Suprapubic skin (tissue), 4 donors: ENCODE measurements at places on chromosomes 4 and X. TPM values are rescaled to one million over a fixed set of nuclear protein-coding genes. Genes with fewer than 3 reads are reported as not detected.

DNA sequence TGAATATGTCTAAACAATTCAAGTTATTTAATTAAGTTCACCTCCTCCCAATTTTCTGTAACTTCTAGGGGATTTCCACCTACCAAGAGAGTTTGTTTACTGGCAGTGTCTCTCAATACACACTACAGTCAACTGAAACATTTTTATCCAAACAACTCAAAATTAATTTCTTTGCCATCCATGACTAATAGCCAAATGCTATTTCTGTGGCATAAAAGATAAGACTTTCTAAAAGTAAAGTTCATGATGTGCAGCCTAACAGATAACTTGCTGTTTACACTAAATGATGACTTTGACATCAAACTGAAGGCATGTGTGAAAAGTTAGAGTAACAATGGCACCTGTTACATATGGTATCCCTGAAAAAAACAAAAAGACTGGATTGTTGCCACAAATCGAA, 7.3 kb downstream of the TAB3 start:
- DNase-seq: no peak
- H3K36me3 ChIP-seq: no peaks in the 10 kb centered on the region
- no peaks in the 10 kb centered on the region for H3K4me1 ChIP-seq
- no peak overlapping the region for H3K4me3 ChIP-seq

SMARCAD1 gene
- total RNA-seq: 23.7 TPM

DNA sequence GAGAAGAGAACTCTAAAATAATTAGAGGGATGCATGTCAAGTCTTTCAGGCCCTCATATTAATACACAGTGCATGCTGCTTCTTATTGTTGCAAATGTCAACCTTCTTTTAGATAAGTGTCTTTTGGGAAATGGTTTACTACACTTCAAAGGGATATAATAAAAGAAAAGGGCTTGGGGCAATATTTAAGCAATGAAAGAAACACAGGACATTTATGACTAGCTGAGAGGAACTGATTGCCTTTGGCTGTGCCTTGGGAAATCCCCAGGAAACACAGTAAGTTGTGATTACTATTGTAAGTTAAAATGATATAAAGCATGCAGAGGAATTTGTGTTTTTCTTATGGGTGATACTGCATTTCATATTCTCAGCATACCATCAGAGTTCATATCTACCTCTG, 1036.2 kb upstream of the GRID2 start:
- H3K36me3 ChIP-seq: no peaks in the 10 kb centered on the region
- H3K27me3 ChIP-seq: no peaks in the 10 kb centered on the region
- DNase-seq: no peak
- H3K27ac ChIP-seq: no peak overlapping the region

DNA sequence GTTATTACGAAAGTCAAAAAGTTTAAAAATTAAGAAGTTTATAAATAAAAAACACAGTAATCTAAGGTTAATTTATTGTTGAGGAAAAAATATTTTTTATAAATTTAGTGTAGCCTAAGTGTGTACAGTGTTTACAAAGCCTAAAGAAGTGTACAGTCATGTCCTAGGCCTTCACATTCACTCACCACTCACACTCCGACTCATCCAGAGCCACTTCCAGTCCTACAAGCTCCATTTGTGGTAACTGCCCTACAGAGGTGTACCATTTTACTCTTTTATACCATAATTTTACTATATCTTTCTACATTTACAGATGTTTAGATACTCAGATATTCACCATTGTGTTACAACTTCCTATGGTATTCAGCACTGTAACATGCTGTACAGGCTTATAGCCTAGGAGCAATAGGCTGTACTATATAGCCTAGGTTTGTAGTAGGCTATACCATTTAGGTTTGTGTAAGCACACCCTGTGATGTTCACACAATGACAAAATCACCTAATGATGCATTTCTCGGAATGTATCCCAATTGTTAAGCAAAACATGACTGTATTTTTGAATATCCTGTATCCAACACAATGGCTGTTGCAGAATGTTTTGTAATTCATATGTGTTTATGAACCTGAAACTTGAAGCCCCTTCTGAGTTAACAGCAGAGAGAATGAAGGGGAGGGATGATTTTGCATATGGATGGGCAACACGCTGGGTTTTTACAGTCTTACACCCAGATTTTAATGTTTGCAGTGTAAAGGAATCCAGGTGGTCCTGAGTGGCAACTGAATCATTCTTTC, 3.1 kb downstream of the PPBP start:
- H3K4me1 ChIP-seq: no peaks in the 10 kb centered on the region
- no peak overlapping the region for H3K27ac ChIP-seq
- peaks cover 20% of the 10 kb centered on the region for H3K27me3 ChIP-seq
- no peak overlapping the region for H3K4me3 ChIP-seq
- H3K36me3 ChIP-seq: no peaks in the 10 kb centered on the region
- DNase-seq: no peak

GRCh38 chr4:19580095-19580494, 671.6 kb upstream of the SLIT2 start:
- H3K36me3 ChIP-seq: no peaks in the 10 kb centered on the region
- H3K27ac ChIP-seq: no peak overlapping the region
- H3K4me3 ChIP-seq: no peak overlapping the region
- no peak for DNase-seq
- no peaks in the 10 kb centered on the region for H3K27me3 ChIP-seq

DNA sequence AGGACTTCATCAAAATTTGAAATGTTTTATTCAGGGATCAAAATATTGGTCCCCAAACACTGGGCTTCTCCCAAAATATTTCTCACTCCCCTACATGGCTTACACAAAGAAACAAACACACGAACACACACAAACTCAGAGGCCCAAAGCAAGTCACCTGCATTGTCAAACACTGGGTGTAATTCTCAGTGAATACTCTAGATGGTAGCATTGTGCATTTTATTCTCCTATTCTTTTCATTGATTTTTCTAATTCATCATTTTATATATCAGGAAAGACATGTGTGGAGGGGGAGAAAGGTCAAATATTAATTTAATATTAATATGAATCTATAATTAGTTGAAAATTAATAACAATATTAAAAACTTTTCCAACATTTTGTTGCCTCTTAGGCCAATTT, 72.3 kb upstream of the TNMD start:
- no peaks in the 10 kb centered on the region for H3K4me1 ChIP-seq
- no peaks in the 10 kb centered on the region for H3K27me3 ChIP-seq
- H3K27ac ChIP-seq: no peak overlapping the region
- H3K4me3 ChIP-seq: no peak overlapping the region

DNA sequence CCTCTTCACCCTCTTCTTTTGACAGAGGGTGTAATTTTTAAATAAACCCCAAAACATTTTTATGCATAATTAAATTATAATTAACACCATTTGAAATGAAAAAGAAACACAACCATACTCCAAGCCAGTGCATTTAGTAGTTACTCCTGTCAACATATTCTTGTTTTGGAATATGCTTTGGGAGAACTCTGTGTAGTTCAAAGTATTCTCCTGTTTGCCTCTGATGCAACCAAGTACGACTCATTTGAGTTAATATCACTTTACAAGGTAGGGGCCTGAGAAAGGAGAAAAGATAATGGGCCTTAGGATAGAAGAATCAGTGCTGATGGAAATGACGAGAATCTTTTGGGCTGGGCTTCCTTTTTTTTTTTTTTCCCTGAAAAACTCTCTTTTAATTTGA, 2.7 kb downstream of the PTPN13 start:
- H3K4me1 ChIP-seq: peaks cover 42% of the 10 kb centered on the region
- H3K4me3 ChIP-seq: peak overlapping the region; percentile 95
- peak overlapping the region; percentile 35 for H3K27ac ChIP-seq
- H3K36me3 ChIP-seq: no peaks in the 10 kb centered on the region
- H3K27me3 ChIP-seq: no peaks in the 10 kb centered on the region

DUSP9 gene
- total RNA-seq: not detected

TEX11 gene
- total RNA-seq: not detected

GRCh38 chrX:151896734-151897474, 15.8 kb upstream of the MAGEA4 start:
- H3K27me3 ChIP-seq: no peaks in the 10 kb centered on the region
- H3K36me3 ChIP-seq: no peaks in the 10 kb centered on the region
- H3K4me1 ChIP-seq: no peaks in the 10 kb centered on the region
- H3K27ac ChIP-seq: no peak overlapping the region

PRAF2 gene
- total RNA-seq: 15.6 TPM

BST1 gene
- 3.9 TPM for total RNA-seq

DNA sequence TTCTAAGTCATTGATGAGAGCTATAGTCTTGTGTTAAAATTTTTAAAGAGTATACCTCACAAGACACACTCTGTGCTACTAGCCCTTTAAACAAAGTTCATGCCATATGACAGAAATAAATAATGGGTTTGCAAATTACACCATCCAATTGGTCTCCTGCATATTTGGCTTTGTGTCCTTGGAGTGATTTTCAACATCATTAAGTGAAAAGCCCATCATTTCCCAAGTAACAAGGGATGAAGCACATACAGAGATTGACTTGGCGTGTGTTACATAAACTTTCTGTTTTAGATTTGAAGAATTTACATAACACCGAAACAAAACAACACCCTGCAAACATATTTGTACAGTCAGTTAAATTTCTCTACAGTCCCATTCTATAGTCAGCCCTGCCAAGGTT, 216.9 kb upstream of the NEIL3 start:
- H3K27ac ChIP-seq: no peak overlapping the region
- DNase-seq: no peak
- no peak overlapping the region for H3K4me3 ChIP-seq
- H3K36me3 ChIP-seq: no peaks in the 10 kb centered on the region

ZNF732 gene
- 1.0 TPM for total RNA-seq

ASMT gene
- not detected for total RNA-seq

- no peaks in the 10 kb centered on the region for H3K27me3 ChIP-seq
- DNase-seq: no peak
- H3K36me3 ChIP-seq: no peaks in the 10 kb centered on the region
- H3K27ac ChIP-seq: no peak overlapping the region
- H3K4me1 ChIP-seq: no peaks in the 10 kb centered on the region
These were observed 383.7 kb downstream of the IDS start for GRCh38 chrX:149121206-149121920.

KIAA1210 gene
- total RNA-seq: 0.13 TPM

DNA sequence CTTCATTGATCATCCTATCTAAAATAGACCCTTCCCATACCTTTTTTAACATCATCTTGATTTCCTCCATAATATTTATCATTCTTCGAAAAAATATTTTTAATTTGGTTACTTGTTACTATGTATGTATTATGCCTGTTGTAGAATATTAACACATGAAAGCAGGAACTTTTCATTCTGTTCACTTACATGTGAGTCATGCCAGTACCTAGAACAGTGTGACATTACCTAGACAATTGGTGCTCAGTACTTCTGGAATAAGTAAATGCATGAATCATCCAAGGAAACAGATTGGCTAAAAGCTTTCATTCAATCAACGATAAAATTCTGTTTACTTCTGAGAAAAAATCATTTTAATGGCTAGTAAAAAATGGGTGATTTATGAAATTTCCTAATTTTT, 76.4 kb downstream of the CXXC4 start:
- H3K36me3 ChIP-seq: no peaks in the 10 kb centered on the region
- no peaks in the 10 kb centered on the region for H3K4me1 ChIP-seq
- no peak overlapping the region for H3K27ac ChIP-seq
- no peak overlapping the region for H3K4me3 ChIP-seq

DNA sequence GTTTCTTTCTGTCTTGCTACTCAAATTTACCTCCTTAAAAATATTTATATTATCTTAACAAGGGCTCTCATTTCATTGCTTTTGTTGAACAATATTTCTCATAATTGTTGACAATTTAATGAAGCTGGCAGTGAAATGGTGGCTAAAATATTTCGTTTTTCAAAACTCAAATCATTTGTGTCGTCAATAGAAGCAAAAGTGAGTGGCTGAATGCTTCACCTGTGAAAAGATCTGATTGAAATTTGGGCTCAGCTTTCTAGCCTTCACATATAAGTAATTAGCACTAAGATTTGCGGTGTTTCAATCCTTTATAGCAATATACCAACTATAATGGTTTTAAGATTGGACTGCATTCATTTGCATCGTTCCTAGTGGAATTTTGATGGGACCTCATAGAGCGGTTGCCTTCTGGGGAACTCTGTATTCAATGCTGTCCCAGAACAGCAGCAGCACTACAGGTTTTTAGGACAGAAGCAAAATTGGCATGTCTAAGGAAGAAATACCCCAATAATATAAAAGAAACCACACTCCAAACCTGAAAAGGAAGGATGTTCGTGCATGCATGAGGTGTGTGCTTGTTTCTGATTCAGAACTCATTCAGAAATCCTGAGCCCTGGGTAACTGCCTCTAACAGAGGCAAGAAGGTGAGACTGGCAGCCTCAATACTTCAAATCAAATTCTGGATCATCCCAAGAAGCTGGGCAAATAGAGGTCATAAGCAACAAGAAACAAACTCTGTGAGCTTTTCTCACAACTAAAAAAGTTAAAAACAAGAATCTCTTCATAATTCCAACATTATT, 2.5 kb downstream of the CXCL1 start:
- peaks cover 25% of the 10 kb centered on the region for H3K27me3 ChIP-seq
- no peak for DNase-seq
